ENCODE measurements at places on chromosomes 7 and 10. TPM values are rescaled to one million over a fixed set of nuclear protein-coding genes. Genes with fewer than 3 reads are reported as not detected.

ADAMTS14 gene
- total RNA-seq = not detected

HOXA10 gene
- not detected for total RNA-seq

DNA sequence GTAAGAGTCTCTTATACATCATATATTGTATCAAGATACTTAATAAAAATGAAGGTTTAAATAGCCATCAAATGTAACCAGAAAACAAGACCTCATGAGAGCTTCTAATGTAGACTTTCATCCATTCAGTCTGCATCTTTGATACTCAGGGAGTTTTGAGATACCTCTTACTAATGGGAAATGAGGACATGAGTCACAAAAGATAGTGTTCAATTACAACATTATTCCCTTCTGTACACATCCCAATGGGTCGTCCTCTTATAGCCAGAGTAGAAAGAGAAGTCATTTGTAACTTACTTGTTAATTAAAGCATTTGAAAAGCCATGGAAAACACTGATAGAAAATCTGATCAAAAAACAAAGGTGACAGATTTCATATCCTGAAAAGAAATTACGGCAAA is 19.4 kb downstream of the SHTN1 start:
- DNase-seq = no peak
- H3K4me3 ChIP-seq = no peak overlapping the region
- H3K27me3 ChIP-seq = no peaks in the 10 kb centered on the region
- H3K27ac ChIP-seq = no peak overlapping the region

- peaks cover 11% of the 10 kb centered on the region for H3K4me1 ChIP-seq
- H3K27ac ChIP-seq = no peak overlapping the region
- H3K36me3 ChIP-seq = no peaks in the 10 kb centered on the region
- no peak overlapping the region for H3K4me3 ChIP-seq
- DNase-seq = no peak
- no peaks in the 10 kb centered on the region for H3K27me3 ChIP-seq
Measured at GRCh38 chr7:92296235-92296634, 50.5 kb downstream of the ANKIB1 start.

DNA sequence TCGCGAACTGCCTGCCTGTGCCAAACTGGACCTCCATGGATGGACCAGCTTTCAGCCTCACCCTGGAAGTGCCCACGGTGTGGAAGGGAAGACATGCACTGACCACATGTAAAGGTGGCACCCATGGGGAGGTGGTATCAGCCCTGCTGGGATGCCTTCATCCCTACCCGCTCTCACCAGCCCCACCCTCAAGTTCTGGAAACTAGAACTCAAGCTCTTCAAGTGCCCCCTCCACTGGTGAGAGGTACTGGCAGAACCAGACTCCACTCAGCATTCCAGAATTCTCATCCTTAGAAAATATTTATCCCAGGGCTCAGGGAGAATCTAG is 5.9 kb downstream of the ZNF488 start:
- peaks cover 3% of the 10 kb centered on the region for H3K27me3 ChIP-seq
- DNase-seq = no peak
- no peaks in the 10 kb centered on the region for H3K36me3 ChIP-seq
- H3K4me3 ChIP-seq = no peak overlapping the region
- H3K4me1 ChIP-seq = peaks cover 19% of the 10 kb centered on the region

DNA sequence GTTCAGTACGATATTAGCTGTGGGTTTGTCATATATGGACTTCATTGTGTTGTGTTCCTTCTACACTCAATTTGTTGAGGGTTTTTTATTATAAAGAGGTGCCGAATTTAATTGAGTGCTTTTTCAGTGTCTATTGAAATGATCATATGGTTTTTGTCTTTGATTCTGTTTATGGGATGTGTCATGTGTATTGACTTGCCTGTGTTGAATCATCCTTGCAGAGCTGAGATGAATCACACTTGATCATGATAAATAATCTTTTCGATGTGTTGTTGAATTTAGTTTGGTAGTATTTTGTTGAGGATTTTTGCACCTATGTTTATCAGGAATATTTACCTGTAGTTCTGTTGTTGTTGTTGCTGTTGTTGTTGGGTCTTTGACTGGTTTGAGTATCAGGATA is 39.8 kb downstream of the ATOH7 start:
- H3K36me3 ChIP-seq = no peaks in the 10 kb centered on the region
- no peak overlapping the region for H3K27ac ChIP-seq
- H3K27me3 ChIP-seq = no peaks in the 10 kb centered on the region
- DNase-seq = no peak

All from HepG2 (cell line).